Fibroblast of skin of right biceps (primary cell): ENCODE measurements at places on chromosomes 3 and 15.

- peak; percentile 26 for DNase-seq
Measured at GRCh38 chr3:131361464-131362421, 19.8 kb upstream of the NUDT16 start.

- DNase-seq: no peak
Measured at GRCh38 chr3:43038010-43038409, 58.9 kb downstream of the GASK1A start.

DNA sequence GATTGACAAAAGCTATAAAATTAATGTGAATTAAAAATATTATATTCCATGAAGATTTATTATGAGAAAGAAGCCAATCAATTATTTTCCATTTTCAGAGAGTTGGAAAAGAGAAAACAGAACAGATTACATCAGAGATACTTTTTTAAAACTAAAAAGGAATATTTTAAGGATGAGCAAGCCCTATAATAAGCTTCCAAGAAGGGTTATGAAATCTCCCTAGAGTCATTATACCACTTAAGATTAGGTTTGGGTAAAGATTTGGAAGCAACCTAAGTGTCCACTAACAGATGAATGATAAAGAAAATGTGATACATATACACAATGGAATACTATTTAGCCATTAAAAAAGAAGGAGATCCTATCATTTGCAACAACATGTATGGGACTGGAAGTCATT is 51.6 kb upstream of the FSIP1 start:
- DNase-seq: peak; percentile 65

DNA sequence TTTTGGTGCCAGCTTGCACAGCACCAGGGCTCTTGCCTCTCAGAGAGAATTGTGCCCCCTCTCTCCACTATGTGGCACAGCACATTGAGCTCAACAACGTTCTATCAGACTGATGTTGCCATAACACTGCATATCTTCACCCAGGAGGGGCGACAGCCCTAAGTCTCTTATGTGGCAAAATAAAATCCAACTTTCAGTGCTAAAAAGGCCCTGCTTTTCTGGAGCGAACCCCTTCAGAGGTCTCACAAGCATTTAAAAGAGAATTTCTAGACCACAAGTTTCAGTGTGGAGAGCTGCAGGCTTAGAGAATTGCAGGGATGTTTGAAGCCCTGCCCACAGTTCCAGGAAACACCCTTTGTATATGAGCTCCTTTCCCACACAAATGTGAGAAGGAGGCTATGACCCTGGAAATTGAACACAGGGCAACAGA is 85.5 kb downstream of the LIPC start:
- no peak for DNase-seq

GRCh38 chr3:142875583-142876207 is 13.2 kb downstream of the PCOLCE2 start:
- DNase-seq: no peak

GRCh38 chr3:152474585-152474984 is 205.9 kb downstream of the MBNL1 start:
- peak; percentile 68 for DNase-seq

DNA sequence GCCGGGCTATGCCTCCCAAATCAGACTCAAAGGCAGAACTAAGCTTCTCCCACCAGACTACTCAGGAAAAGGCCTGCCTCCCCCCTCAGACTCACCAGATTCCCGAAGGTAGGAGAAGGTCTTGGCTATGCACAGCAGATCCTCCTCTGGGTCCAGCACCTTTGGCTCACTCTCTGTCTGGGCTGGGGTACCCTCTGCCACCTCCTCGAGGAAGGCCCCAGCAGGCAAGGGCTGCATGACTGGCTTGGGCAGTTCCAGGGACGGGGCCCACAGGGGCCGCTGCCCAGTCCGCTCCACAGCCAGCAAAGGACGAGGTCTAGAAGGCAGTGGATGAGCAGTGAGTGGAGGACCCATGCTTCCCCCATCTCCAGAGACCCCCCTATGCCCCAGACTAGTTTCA is 3.3 kb downstream of the CISH start:
- DNase-seq: no peak

DNA sequence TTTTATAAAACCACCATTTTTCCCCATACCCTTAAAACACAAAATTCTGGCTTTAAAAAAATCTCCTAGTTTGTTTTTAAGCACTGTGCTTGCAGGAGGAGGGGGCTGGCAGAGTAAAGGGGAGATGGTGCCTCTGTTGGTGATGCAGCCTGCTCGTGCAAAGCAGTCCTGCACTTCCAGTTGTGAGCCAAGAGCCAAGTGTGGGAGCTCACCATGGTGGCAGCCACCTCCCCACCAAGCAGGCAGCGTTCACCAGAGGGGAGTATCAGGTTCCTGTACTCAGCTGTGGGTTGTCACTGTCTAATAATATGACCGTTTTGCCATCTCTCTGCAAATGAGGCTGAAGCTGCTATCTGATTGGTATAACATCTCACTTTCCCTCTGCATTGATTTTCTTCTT is 164.8 kb downstream of the SYNPR start:
- DNase-seq: no peak

GRCh38 chr3:149662240-149662887 is 4.5 kb upstream of the WWTR1 start:
- DNase-seq: peak; percentile 34

- no peak for DNase-seq
Measured at GRCh38 chr3:188214442-188214841, 60.5 kb downstream of the LPP start.

DNA sequence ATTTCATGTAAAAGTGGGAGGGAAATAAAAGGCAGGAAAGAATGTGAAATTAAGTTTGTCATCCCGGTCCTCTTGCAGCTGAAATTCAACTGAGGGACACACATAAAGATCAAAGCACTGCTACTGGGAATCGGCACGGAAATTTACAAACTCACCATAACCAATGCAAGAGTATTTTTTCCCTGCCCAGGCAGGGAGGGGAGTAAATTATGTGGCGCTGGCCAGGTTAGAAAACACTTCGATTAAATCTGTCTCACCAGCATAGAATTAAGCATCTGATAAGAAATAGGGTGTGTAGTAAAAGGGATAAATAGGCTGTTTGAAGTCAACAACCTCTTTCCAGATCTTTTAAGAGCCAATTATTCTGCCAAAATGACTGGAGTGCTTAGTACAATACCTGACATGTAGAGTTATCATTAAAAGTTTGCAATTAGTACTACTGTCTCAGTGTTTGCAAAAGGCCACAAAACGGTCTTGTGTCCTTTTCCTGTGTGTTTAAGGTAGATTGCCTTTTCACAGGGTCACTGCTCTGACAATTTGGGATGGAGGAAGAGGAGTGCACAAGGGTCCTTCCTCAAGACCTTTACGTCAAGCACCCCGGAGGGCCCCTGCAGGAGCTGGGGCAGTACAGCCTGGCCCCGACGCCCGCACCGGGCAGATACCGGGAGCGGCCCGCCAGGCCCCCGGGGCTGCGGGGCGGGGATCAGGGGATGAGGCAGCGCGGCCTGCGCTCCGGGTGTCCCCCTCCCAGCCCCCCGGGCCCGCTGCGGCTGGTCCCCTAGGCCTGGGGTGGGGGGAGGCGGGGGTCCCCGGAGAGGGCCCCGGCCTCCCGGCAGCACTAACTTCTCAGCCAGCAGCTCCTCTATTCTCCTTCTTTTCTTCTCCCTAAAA is 651 bp downstream of the UBA3 start:
- DNase-seq: peak; percentile 12

- no peak for DNase-seq
Measured at GRCh38 chr3:112633757-112634156, 7.2 kb downstream of the CCDC80 start.

DNA sequence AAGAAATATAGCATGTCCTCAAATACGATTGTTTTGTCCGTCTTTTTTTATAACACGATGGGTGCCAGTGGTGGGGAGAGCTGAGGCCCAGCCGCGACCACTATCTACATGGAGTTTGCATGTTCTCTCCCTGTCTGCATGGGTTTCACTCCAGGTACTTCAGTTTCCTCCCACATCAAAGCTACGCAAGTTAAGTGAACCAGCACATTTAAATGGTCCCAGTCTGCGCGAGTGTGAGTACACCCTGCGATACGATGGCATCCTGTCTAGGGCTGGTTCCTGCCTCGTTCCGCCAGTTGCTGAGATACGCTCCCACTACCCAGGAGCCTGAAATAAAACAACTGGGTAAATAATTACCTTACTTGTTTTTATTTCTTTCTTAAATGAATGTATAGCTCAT is 40.6 kb downstream of the ATP13A3 start:
- DNase-seq: no peak

- DNase-seq: no peak
Measured at GRCh38 chr3:60669636-60670035, 581.6 kb downstream of the FHIT start.

- peak; percentile 13 for DNase-seq
Measured at GRCh38 chr3:12870942-12871341, 29.6 kb upstream of the RPL32 start.

DNA sequence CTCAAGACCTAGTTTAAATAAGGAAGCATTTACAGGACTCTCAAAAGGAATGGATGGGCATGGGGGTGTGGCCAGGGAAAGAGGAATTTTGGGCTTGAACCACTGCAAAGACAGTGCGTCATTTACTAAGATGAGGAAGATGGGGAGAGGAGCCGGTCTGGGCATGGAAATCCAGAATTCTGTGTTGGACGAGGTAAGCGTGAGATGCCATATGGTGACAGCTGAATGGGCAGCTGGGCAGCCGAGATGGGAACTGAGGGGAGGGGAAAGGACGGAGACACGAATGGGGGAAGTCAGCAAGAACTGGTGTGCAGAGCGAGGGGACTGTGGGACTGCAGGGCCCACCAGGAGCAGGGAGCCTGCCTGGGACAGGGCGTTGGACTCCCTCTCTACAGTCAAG is 24.2 kb downstream of the TMEM44 start:
- no peak for DNase-seq

- peak; percentile 26 for DNase-seq
Measured at GRCh38 chr3:74445541-74445940, 168.9 kb downstream of the CNTN3 start.

GRCh38 chr3:186258968-186259367 is 103.1 kb downstream of the DGKG start:
- DNase-seq: no peak

DNA sequence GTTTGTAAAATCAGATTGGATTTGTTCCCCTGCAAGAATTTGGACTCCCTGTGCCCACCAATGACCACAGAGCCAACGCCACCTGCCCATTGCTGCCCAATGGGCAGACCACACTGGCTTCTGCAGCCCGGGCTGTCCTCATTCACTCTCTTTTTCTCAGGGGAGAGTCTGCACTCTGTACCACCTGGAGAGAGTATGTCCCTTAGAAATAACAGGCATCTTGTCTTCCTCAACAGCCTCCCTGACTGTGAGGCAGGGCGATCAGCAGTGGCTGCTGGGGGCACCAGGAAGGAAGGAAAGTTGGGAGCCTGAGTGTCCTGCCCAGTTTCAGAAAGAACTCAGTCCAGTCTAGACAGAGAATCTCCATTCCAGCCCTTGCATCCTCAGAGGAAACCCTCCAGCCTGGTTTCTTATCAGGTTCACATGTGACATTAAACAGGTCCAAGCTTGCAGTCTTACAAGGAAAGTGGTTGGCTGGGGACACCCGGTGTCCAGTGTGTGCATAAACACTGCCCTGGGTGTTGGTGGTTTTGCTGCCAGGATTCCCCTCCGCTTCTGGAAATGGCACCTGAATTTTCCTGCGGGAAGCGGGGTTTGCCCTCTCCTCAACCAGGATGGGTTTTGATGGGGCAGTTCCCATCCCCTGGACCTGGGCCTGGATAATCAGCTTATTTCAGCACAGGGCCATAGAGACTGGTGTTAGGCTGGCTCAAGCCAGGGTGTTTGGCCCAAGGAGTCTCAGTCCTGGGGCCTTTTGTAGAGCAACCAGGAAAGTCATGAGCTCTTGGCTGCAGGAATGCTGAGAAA is 37.2 kb downstream of the SSUH2 start:
- peak; percentile 76 for DNase-seq

GRCh38 chr15:58535337-58535736 is 103.5 kb downstream of the LIPC start:
- no peak for DNase-seq
